Right renal cortex interstitium (tissue), 3 donors: ENCODE measurements at places on chromosomes 6 and 20.
A peak's percentile ranks its signal among the peaks of the same experiment; 100 is the strongest.

- DNase-seq = peak; percentile 48
Measured at GRCh38 chr6:32785781-32786533, 22.6 kb upstream of the HLA-DQB2 start.

DNA sequence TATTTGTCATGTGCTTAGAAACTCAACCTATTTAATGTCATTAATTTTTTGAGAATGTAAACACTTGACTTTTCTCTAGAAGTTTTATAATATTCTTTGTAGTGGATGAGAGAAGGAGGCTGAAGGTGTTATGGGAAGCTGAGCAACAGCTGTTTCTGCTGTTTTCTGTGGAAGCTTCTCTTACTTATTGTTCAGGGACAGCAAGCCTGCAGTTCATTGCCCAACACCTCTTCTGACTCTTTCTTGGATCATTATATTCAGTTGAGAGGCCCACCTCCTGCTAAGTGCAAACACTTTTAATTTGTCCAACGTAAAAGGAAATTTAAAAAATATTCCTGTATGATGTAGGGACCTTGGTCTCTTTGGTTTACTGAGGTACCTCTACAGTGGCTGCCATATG lies 12.0 kb upstream of the ADGRF4 start:
- DNase-seq = no peak

DNA sequence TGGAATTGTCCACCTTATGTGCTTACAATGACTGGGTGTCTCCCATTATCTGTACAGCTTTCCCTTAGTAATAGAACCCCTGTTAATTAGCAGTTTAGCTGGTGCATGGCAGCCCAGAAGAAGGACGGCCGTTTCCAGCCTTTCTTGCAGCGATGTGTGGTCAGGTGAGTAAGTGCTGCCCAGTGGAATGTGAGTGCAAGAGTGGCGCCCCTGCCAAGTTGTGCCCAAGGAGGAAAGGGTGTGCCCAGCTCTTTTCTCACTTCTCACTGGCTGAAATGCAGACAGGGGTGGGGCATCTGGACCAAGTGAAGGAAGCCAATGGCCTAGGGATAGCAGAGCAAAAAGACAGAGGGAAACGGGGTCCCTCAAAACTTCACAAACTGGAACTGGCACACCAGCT lies 296.8 kb downstream of the PREX1 start:
- no peak for DNase-seq

- DNase-seq = peak; percentile 47
Measured at GRCh38 chr20:62576815-62577489, 65.4 kb upstream of the SLCO4A1 start.

- DNase-seq = no peak
Measured at GRCh38 chr20:22728146-22728745, 143.9 kb upstream of the FOXA2 start.

GRCh38 chr6:136166815-136167214 lies 83.3 kb downstream of the MTFR2 start:
- DNase-seq = no peak

- DNase-seq = no peak
Measured at GRCh38 chr6:125981571-125982185, 4.7 kb upstream of the TRMT11 start.

DNA sequence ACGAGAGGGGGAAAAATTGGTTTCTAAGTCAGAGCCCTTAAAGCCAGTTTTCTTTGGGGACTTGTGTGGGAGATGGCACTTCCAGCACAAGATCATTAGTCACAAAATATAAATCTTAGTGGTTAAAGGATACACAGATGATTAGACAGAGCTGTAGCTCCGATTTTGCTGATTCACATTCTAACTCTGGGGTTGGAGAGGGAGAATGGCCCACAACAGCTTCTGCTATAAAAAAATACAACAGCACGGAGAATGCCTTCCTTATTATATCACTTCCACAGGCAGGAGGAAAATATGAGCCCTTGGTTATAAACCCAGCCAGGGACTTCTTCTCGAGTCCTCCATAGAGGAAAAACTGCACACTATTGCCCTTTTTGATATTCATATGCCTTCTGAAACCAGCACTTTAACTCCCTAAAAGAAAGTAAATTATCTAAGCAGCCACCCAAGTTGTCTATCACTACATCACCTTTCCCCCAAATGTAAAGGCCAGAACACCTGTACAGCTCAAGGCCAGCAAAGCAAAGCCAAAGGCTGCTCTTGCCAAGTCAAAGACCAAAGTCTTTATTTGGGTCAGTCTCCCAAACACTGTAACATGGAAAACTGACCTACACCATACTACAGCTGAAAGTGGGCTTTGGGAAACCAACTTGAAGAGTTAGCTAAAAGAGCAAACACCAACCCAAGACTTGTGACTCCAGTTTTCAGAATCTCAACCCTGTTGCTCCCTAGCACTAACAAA lies 10.4 kb downstream of the MRPL14 start:
- DNase-seq = no peak

DNA sequence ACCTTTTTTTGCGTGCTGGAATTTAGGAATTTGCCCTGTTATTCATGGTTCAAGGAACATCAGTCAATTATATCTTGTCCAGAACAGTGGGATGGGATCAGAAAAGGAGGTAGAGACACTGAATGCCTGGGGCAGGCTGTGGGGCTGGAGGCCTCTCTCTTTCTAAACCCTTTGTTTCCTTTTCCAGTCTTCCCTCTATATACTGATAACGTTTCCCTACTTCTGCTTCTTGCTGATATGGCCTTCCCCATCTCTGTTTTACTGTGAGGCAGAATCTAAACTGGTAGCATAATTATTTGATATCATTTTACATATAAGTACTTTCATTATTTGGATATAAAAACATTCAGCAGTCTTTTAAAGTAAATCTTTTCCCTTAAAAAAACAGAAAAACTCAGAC lies 67.5 kb downstream of the DNAH8 start:
- DNase-seq = no peak
